ENCODE measurements at places on chromosomes 2 and 18. TPM values are rescaled to one million over a fixed set of nuclear protein-coding genes. Genes with fewer than 3 reads are reported as not detected.

- no peak for DNase-seq
Measured at GRCh38 chr2:8413589-8414135, 268.2 kb upstream of the ID2 start.

- DNase-seq, result no peak
Measured at GRCh38 chr2:10530607-10531239, 82.6 kb upstream of the ODC1 start.

DNA sequence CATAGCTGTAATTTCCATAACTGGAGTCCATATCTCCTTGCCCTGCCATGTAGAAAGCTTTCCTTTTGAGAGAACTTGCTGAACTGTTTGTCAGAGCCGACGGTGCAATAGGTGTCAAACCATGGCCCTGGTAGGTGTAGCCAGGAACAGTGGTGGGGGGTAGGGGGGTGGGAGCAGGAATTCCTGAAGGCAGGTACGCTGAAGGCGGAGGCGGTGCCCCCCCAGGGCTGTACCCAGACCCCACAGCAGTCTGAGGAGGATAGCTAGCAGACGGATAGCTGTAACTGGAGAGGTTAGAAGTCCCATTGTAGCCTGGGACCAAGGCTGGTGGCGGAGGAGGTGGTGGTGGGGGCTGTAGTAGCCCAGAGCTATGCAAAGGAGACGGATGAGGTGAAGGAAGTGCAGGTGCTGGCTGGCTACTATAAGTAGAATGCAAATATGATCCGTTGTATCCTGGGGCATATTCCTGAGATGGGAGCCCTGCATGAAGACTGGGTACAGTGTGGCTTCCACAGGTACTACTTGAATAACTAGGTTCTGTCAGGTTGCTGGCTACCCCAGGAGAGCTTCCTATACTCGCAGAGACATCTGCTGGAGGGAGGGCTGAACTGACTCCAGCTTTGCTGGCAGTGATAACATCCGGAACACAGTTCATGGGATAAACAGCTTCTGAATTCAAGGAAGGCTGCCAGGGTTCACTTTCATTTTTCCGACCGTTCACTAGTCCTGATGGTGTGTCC is 124.8 kb downstream of the FIGN start:
- no peak for DNase-seq

- DNase-seq, result no peak
Measured at GRCh38 chr2:238979636-238980035, 131.8 kb downstream of the TWIST2 start.

- no peak for DNase-seq
Measured at GRCh38 chr2:15038366-15039364, 406.1 kb downstream of the LRATD1 start.

GRCh38 chr18:24086082-24086481 is 52.8 kb upstream of the CABYR start:
- no peak for DNase-seq

DNA sequence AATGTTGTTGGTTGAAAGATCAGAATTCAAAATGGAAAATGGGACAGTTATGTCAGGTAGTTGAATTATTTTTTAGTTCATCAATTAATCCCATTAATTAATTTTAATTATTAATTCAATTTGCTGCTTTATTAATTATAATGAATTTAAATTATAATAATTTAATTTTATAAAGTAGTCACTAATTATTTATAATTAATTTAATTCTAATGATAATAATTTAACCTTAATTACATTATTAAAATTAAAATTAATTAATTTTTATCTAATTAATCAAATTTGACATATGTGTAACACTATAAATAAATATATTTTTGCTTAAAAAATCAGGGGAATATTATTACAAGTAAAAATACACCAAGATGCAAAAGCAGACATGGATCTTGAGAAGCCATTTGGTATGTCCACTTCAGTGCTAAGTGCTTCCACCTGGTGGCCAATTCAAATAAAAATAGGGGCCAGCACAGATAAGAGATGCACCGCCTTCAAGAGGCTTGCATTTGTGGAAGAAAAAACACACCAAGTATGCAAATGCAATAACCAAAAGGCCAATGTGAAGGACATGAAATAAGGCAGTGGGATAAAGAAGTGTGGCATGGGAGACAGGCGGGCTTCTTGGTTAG is 73.2 kb downstream of the MBP start:
- DNase-seq, result peak; percentile 64

- no peak for DNase-seq
Measured at GRCh38 chr2:216634370-216635148, 1.3 kb downstream of the IGFBP2 start.

GRCh38 chr18:6370886-6371635 is 43.6 kb downstream of the L3MBTL4 start:
- peak; percentile 56 for DNase-seq

GRCh38 chr2:12120281-12121150 is 374.1 kb downstream of the LPIN1 start:
- peak; percentile 8 for DNase-seq

GRCh38 chr2:17791817-17792130 is 24.5 kb upstream of the MSGN1 start:
- no peak for DNase-seq

GRCh38 chr2:239070466-239070865 is 222.6 kb downstream of the TWIST2 start:
- no peak for DNase-seq

GRCh38 chr2:170922634-170923494 is 6.2 kb upstream of the GORASP2 start:
- no peak for DNase-seq

DNA sequence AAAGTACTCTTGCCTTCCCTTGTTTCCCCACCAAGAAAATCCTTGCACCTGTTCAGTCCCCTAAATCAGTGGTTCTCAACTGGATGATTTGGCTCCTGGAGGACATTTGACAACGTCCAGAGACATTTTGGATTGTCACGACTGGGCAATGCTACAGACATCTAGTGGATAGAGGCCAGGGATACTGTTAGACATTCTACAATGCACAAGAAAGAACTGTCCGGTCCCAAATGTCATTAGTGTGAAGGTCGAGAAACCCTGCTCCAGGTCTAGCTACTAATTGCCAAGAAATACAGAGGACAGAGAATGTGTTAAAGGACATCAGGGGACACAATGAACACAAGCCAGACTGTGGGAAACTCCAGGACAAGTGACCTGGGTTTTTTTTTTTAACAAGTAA is 60.0 kb downstream of the LRP2 start:
- no peak for DNase-seq

- DNase-seq, result no peak
Measured at GRCh38 chr2:221397187-221397586, 174.9 kb downstream of the EPHA4 start.

GRCh38 chr2:218262631-218263586 is 2.1 kb downstream of the GPBAR1 start:
- DNase-seq, result no peak

The UGT1A3 gene
- total RNA-seq, result not detected

The RNF152 gene
- total RNA-seq, result 4.8 TPM

The POTEJ gene
- not detected for total RNA-seq

The DPP4 gene
- not detected for total RNA-seq

The CLIP4 gene
- 14.1 TPM for total RNA-seq

The HNMT gene
- 86.7 TPM for total RNA-seq

The IL18R1 gene
- total RNA-seq, result 2.8 TPM

Measured in H4 (cell line).